Breast epithelium (tissue), 4 donors: ENCODE measurements at places on chromosomes 6 and 20. TPM values are rescaled to one million over a fixed set of nuclear protein-coding genes. Genes with fewer than 3 reads are reported as not detected.
A peak's percentile ranks its signal among the peaks of the same experiment; 100 is the strongest.

- peak overlapping the region; percentile 82 for H3K4me3 ChIP-seq
- H3K27me3 ChIP-seq = no peaks in the 10 kb centered on the region
- H3K36me3 ChIP-seq = no peaks in the 10 kb centered on the region
Measured at GRCh38 chr6:38638941-38639497, 710 bp downstream of the BTBD9 start.

GRCh38 chr6:153976921-153977693, 61.9 kb upstream of the OPRM1 start:
- DNase-seq = no peak
- no peaks in the 10 kb centered on the region for H3K36me3 ChIP-seq
- H3K27me3 ChIP-seq = no peaks in the 10 kb centered on the region
- no peak overlapping the region for H3K4me3 ChIP-seq
- no peaks in the 10 kb centered on the region for H3K4me1 ChIP-seq
- H3K27ac ChIP-seq = no peak overlapping the region

GRCh38 chr6:53312355-53312754, 36.4 kb downstream of the ELOVL5 start:
- H3K27me3 ChIP-seq = no peaks in the 10 kb centered on the region
- no peaks in the 10 kb centered on the region for H3K4me1 ChIP-seq
- DNase-seq = no peak
- no peak overlapping the region for H3K4me3 ChIP-seq

DNA sequence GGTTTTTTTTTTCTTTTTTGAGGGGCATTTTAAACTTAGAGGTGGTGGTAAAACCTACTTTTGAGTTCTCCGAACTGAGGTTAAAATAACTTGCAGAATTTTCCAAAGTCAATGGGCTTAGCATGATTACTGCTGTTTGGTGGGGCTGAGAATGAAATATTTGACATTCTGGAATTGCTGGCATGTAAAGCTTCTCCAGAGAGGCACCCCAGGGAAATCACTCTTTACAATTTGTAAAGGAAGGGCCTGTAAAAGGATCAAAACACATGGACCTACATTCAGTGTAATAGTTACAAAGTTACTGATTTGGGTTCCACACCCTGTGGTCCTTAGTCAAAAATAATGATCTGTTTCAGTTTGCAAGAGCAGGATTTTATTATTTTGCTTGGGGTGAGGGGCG, 5.5 kb downstream of the FAM217B start:
- peaks cover 8% of the 10 kb centered on the region for H3K4me1 ChIP-seq
- no peaks in the 10 kb centered on the region for H3K36me3 ChIP-seq
- H3K4me3 ChIP-seq = no peak overlapping the region

GRCh38 chr6:44219815-44220784, 3.3 kb upstream of the SLC29A1 start:
- peak overlapping the region; percentile 55 for H3K4me3 ChIP-seq
- no peaks in the 10 kb centered on the region for H3K36me3 ChIP-seq
- no peak for DNase-seq
- H3K27ac ChIP-seq = peak overlapping the region; percentile 98
- peaks cover 13% of the 10 kb centered on the region for H3K4me1 ChIP-seq

- no peak for DNase-seq
- no peaks in the 10 kb centered on the region for H3K27me3 ChIP-seq
- H3K27ac ChIP-seq = peak overlapping the region; percentile 26
Measured at GRCh38 chr6:35096129-35096862, 44.8 kb downstream of the TCP11 start.

- no peak overlapping the region for H3K4me3 ChIP-seq
- H3K27me3 ChIP-seq = peaks cover 8% of the 10 kb centered on the region
- no peak overlapping the region for H3K27ac ChIP-seq
- H3K36me3 ChIP-seq = no peaks in the 10 kb centered on the region
Measured at GRCh38 chr6:12886961-12887775, 170.6 kb downstream of the PHACTR1 start.

GRCh38 chr6:117275205-117275604, 9.8 kb downstream of the VGLL2 start:
- no peaks in the 10 kb centered on the region for H3K36me3 ChIP-seq
- H3K4me1 ChIP-seq = no peaks in the 10 kb centered on the region
- no peak for DNase-seq
- H3K4me3 ChIP-seq = no peak overlapping the region
- no peak overlapping the region for H3K27ac ChIP-seq

- H3K36me3 ChIP-seq = no peaks in the 10 kb centered on the region
- H3K27ac ChIP-seq = peak overlapping the region; percentile 100
- no peak for DNase-seq
- peaks cover 55% of the 10 kb centered on the region for H3K4me1 ChIP-seq
- peak overlapping the region; percentile 9 for H3K4me3 ChIP-seq
Measured at GRCh38 chr20:31717478-31718201, 5.0 kb downstream of the BCL2L1 start.

- no peak for DNase-seq
- H3K27me3 ChIP-seq = no peaks in the 10 kb centered on the region
- H3K4me3 ChIP-seq = no peak overlapping the region
- no peak overlapping the region for H3K27ac ChIP-seq
- H3K4me1 ChIP-seq = no peaks in the 10 kb centered on the region
Measured at GRCh38 chr6:95994151-95994550, 21.6 kb upstream of the FUT9 start.

DNA sequence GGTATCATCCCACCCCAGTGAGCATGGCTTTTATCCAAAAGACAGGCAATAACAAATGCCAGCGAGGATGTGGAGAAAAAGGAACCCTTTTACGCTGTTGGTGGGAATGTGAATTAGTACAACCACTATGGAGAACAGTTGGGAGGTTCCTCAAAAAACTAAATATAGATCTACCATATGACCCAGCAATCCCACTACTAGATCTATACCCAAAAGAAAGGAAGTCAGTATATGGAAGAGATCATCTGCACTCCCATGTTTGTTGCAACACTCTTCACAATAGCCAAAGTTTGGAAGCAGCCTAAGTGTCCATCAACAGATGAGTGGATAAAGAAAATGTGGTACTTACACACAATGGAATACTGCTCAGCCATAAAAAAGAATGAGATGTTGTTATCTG, 5.9 kb upstream of the KIAA1755 start:
- H3K36me3 ChIP-seq = no peaks in the 10 kb centered on the region
- no peak overlapping the region for H3K4me3 ChIP-seq
- H3K27me3 ChIP-seq = no peaks in the 10 kb centered on the region
- DNase-seq = no peak

DNA sequence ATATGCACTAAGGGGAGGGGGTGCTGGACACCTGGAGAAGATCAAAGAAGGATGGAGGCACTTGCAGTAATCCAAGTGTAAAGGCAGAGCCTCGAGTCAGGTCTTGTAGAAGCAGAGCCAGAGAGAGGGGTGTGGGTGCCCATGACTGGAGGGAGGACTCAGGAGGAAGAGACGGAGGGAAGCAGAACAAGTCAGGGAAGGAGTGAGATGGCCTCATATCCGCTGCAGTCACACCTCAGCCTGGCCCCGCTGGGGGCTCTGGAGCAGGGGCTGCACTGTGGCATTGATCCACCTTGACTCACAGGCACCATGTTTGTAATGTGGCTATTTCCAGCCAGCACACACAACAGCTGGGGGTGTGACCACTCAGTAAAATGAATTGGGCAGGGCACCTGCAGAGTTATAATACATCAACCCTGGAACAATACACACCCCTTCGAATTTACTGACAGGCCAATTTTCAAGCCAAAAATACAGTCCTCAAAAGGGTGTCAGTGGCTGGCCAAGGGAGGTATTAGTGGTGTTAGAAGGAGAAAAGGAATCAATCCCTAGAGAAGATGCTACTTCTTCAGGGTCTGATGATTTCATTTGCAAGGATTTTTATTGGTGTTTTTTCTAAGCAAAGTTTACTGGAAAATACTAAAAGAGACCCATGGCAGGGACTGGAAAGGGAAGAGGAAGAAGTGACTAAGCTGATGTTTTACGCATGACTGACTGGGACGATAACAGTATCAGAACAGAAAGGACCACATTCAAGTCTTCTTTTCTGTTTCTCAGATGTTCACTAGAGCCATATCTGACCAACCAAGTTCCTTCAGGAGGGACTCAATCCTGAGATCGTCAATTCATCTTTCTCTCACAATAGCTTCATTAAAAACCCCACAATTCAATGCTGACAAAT, 18.9 kb upstream of the NXT1 start:
- H3K36me3 ChIP-seq = no peaks in the 10 kb centered on the region
- no peaks in the 10 kb centered on the region for H3K4me1 ChIP-seq
- H3K4me3 ChIP-seq = no peak overlapping the region
- H3K27ac ChIP-seq = no peak overlapping the region

- no peak overlapping the region for H3K4me3 ChIP-seq
- no peaks in the 10 kb centered on the region for H3K4me1 ChIP-seq
- DNase-seq = no peak
- H3K27ac ChIP-seq = no peak overlapping the region
- no peaks in the 10 kb centered on the region for H3K27me3 ChIP-seq
- H3K36me3 ChIP-seq = no peaks in the 10 kb centered on the region
Measured at GRCh38 chr20:38692436-38693411, 31.6 kb upstream of the SLC32A1 start.

- no peaks in the 10 kb centered on the region for H3K36me3 ChIP-seq
- H3K4me1 ChIP-seq = no peaks in the 10 kb centered on the region
- no peak overlapping the region for H3K4me3 ChIP-seq
- no peaks in the 10 kb centered on the region for H3K27me3 ChIP-seq
Measured at GRCh38 chr6:15949982-15950381, 178.9 kb upstream of the MYLIP start.

GRCh38 chr6:76708641-76709331, 636.3 kb upstream of the IMPG1 start:
- H3K4me1 ChIP-seq = no peaks in the 10 kb centered on the region
- H3K27ac ChIP-seq = no peak overlapping the region
- H3K4me3 ChIP-seq = no peak overlapping the region
- no peaks in the 10 kb centered on the region for H3K27me3 ChIP-seq
- DNase-seq = no peak

GRCh38 chr6:137126875-137127485, 46.5 kb downstream of the IL22RA2 start:
- no peak overlapping the region for H3K27ac ChIP-seq
- H3K36me3 ChIP-seq = no peaks in the 10 kb centered on the region
- H3K27me3 ChIP-seq = no peaks in the 10 kb centered on the region
- DNase-seq = no peak

DNA sequence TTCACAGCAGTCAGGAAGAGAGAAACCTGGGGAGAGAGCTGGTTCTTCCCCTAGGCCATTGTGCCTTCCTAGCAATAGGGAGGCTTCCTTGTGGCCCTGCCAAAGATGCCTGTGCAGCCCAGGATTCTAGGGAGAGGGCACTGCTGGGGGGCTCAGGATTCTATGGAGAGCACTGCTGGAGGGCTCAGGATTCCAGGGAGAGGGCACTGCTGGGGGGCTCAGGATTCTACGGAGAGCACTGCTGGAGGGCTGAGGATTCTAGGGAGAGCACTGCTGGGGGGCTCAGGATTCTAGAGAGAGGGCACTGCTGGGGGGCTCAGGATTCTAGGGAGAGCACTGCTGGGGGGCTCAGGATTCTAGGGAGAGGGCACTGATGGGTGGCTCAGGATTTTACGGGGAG, 25.8 kb downstream of the EDN3 start:
- no peak overlapping the region for H3K4me3 ChIP-seq
- no peaks in the 10 kb centered on the region for H3K36me3 ChIP-seq
- H3K27ac ChIP-seq = no peak overlapping the region
- H3K27me3 ChIP-seq = no peaks in the 10 kb centered on the region

GRCh38 chr6:128029826-128030225, 129.0 kb upstream of the THEMIS start:
- no peak for DNase-seq
- H3K27me3 ChIP-seq = no peaks in the 10 kb centered on the region
- no peak overlapping the region for H3K27ac ChIP-seq
- no peak overlapping the region for H3K4me3 ChIP-seq
- no peaks in the 10 kb centered on the region for H3K4me1 ChIP-seq
- no peaks in the 10 kb centered on the region for H3K36me3 ChIP-seq

DNA sequence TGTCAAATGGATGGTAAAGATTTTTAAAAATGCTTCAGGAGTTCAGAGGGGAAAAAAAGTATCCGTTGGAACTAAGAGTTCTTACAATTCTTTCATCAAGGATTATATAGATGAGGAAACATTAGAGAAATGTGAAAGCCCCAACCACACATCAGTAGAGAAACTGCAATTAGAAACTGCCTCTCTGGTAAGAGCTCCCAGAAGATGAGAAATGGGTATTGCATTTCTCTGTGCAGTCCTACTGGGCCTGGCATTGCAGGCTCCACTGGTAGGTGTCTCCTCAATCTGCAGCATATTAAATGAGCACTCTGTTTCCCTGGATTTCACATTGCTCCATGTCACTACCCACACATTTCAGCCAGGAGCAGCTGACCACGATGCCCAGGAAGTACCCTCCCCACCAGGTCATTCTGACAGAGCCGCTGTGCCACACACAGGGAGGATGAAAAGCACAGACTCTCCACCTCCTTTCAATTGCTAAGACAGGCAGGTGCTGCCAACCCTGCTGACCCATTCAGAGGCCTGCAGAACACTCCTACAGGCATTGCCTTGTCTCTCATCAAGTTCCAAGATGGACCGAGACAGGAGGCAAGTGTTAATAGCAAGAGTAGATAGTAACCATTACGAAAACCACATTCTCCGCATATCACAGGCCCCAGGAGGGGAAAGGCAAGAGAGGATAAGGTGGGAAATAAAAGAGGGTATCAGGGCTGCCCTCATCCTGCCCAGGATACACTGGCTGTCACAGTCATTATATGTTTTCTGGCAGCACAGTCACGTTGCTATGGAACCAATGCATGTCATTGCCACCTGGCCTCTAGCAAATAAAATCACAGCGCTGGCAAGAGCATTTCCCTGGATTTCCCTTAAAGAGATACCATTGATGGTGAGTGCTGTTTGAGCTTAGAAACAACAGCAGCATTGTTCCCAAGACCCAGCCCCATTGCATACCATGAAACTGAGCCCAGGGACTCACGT, 241.7 kb downstream of the ATXN1 start:
- H3K27me3 ChIP-seq = no peaks in the 10 kb centered on the region
- H3K27ac ChIP-seq = no peak overlapping the region
- H3K4me3 ChIP-seq = no peak overlapping the region
- H3K4me1 ChIP-seq = no peaks in the 10 kb centered on the region
- H3K36me3 ChIP-seq = no peaks in the 10 kb centered on the region

DNA sequence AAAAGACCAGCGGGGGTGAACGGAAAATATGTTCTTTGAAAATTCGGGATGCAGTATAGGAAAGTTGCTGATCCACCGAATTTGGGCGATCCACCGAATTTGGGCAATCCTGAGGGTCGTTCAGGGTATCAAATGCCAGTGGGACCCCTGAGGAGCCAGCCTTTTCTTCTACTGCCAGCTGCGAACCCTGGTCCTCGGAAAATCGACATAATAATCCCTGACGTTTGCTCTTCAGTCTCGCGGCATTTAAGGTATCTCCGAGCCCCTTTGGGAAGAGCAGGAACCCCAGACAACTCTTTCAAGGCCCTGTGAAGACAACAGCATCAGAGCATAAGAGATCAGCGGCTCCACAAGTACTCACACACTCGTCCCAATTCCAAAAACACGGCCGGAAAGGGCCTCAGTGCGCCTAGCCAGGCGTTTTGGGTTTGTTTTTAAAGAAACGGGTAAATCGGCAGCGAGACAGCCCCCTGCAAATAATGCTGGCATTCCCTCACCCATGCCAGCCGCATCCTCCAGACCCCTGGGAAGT, 1.0 kb downstream of the SIM1 start:
- no peak for DNase-seq
- no peak overlapping the region for H3K27ac ChIP-seq
- H3K27me3 ChIP-seq = peaks cover 3% of the 10 kb centered on the region
- H3K36me3 ChIP-seq = no peaks in the 10 kb centered on the region

The TBXT gene
- total RNA-seq = not detected

The ANGPT4 gene
- total RNA-seq = 18.4 TPM

The PBOV1 gene
- not detected for total RNA-seq

The BTN2A1 gene
- 14.1 TPM for total RNA-seq

The METTL24 gene
- 3.4 TPM for total RNA-seq

The ECT2L gene
- total RNA-seq = 0.15 TPM

The UBE2V1 gene
- 63.8 TPM for total RNA-seq

The ZNF831 gene
- total RNA-seq = 1.2 TPM

The RAD21L1 gene
- total RNA-seq = not detected

The DCDC2 gene
- total RNA-seq = 8.9 TPM
